ENCODE measurements at places on chromosomes 4 and X.
A peak's percentile ranks its signal among the peaks of the same experiment; 100 is the strongest.

DNA sequence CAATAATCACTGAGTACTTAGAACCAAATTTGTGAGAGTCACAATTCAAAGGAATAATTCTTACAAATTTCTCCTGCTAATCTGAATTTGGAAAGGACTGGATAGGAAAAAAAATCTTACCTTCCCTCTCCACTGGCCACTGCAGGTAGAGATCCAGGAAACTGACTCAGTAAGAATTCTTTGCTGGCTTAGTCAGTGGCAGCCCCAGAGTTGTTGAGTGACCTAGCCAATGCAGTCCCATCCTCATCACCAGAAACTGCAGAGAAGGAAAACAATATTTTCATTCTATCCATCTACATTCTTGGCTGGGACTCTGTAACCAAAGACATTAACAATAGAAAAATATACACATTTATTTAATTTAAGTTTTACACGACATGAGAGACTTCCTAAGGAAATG lies 572.0 kb downstream of the ADGRL3 start:
- DNase-seq: no peak

DNA sequence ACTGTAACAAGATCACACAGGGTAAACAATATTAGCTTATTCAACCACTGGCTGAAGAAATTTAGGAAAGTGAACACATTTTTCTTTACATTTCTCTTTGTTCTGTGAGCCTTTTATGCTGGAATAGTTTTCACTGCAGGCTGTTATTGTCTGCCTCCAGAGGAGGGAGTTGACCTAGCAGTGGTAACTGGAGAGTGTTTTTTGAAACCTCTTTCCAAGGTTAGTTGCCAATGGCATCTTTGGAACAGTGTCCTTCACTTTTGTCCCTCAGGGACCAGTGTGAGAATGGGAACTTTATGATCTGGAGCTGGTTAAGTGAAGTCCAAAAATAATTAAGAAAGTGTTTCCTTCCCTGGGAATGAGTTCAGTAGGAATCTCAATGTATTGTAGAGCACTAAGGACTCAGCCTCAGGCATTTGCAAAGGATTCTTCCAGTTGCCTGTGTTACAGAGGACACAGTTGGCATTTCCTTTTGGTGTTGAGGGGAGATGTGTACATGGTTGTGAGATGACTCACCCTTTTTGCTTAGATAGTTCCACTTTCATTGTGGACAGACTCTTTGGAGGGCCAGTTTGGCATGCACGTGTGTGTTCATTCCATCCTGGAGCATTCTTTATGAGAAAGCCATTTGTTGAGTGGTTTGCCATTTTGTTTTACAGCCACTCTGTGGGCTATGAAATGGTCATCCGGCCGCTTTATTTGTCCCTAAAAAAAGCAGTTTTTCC lies 61.3 kb downstream of the AR start:
- DNase-seq: no peak

DNA sequence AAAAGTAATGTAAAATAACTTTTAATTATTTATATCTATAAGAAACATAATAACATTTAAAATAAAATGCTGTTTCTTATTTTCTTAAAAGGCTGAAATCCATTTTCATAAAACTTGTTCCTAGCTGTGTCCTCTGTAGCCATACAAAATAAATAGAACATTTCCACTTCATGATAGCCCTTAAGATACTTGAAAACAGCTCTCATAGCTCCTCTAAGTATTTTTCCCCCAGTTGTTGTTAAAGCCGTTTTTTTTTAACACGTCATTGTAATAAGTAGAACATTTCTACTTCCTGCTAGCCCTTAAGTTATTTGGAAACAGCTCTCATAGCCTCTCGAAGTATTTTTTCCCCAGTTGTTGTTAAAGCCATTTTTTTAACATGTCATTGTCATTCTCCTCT lies 97.3 kb upstream of the SOX3 start:
- DNase-seq: no peak

DNA sequence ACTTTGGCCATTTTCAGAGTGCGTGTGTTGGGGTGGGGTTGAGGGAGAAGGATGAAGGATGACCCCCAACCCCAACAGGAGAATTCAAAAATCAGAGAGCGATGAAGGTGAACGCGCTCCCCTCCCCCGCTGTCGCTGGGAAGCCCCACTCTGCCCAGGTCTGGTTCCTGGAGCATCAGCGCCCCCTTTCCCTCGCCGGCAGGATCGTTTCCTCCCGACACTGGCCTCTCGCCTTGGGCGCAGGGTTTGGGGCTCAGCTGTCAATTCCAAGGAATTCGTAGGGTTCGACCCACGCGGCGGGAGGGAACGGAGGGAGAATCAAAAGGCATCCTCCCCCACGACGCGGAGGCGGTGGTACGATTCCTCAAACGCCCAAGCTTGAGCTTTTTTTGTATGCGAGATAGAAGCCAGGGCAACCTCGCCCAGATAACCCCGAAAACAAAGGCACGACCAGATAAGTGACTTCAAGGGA lies 1.0 kb upstream of the PDGFRA start:
- DNase-seq: peak; percentile 91

GRCh38 chr4:119659576-119659975 lies 31.0 kb upstream of the PDE5A start:
- no peak for DNase-seq

- DNase-seq: no peak
These were observed 98.0 kb downstream of the CDS1 start for GRCh38 chr4:84680956-84681355.
